Thymus (tissue), 14 donors: ENCODE measurements at places on chromosomes 5 and 9.

DNA sequence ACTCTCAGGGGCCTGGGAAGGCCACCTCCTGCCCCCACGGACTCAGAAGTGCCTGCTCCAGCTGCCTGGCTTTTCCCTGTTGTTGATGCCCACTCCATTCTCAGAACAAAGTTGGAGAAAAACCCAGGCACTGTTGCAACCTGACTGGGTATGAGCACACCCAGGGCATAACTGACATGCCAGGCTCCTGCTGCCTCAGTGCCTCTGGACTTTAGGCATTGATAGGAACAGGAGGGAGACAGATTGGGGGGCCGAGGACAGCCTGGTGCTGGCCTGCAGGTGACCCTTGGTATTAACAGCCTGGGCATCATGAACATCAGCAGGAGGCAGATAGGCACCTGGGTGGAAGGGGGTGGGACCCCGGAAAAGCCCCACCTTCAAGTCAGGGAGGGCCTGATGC, 685.9 kb upstream of the CDH10 start:
- no peak for DNase-seq

- no peak for DNase-seq
Observed at GRCh38 chr9:122158202-122158601, 1.4 kb downstream of the NDUFA8 start.

GRCh38 chr9:1100201-1100600, 50.0 kb downstream of the DMRT2 start:
- no peak for DNase-seq

DNA sequence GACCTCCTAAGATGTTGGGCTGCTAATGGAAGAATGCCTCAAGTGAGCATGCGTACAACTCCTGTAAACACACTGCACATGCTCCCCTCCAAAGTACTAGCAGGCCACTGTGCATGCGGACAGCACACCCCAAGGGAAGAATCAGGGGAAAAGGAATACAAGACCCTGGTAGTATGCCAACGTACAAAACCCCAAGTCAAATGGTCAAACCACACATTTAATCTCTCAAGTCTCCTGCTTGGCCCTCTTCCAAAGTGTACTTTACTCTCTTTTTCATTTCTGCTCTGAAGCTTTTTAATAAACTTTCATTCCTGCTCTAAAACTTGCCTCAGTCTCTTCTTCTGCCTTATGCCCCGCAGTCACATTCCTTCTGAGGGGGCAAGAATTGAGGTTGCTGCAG, 466.4 kb downstream of the DMRTA1 start:
- no peak for DNase-seq

GRCh38 chr5:111753884-111754589, 3.0 kb downstream of the NREP start:
- no peak for DNase-seq

- peak; percentile 1 for DNase-seq
Observed at GRCh38 chr5:179558932-179559283, 8.6 kb downstream of the RUFY1 start.

GRCh38 chr5:39825301-39825700, 400.5 kb upstream of the DAB2 start:
- no peak for DNase-seq

- no peak for DNase-seq
Observed at GRCh38 chr5:34731435-34732232, 75.5 kb downstream of the RAI14 start.

DNA sequence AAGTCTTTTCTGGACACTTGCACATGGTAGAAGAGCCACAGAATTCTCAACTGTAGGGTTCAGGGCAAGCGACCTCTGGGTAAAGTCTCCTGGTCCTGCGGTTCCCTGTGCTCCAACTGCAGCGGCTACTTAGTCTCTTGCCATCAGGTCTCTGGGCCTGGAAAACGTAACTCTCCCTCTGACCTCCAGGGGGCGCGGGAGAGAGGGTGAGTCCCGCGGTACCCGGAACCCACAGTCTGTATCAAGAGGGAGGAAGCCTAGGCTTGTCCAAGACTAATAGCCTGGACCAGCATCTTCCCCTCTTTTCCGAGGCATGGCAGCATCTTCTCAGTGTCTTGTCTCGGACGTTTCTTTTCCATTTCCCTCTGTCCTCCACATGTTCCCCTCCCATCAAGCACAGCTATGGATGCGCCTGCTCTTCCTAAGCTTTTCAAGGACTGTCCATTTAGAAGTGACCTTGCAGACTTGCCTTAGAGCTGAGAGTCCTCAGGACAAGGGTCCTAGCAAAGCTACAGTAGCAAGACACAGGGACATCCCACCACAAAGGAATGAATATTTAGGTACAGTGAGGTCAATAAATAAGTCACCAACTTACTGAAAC, 59.3 kb downstream of the FSTL4 start:
- peak; percentile 28 for DNase-seq

- DNase-seq, result no peak
Observed at GRCh38 chr9:112072721-112073638, 102.1 kb downstream of the SUSD1 start.

GRCh38 chr5:74096325-74096724, 470.3 kb downstream of the ARHGEF28 start:
- DNase-seq, result no peak

- no peak for DNase-seq
Observed at GRCh38 chr9:115192280-115192679, 74.3 kb upstream of the TNC start.

GRCh38 chr5:175032741-175033151, 308.4 kb downstream of the MSX2 start:
- DNase-seq, result no peak

- DNase-seq, result no peak
Observed at GRCh38 chr9:87528969-87529368, 31.3 kb downstream of the DAPK1 start.

- no peak for DNase-seq
Observed at GRCh38 chr5:132468656-132469379, 21.8 kb downstream of the IRF1 start.

- DNase-seq, result no peak
Observed at GRCh38 chr5:43073597-43074546, 33.8 kb upstream of the ANXA2R start.

DNA sequence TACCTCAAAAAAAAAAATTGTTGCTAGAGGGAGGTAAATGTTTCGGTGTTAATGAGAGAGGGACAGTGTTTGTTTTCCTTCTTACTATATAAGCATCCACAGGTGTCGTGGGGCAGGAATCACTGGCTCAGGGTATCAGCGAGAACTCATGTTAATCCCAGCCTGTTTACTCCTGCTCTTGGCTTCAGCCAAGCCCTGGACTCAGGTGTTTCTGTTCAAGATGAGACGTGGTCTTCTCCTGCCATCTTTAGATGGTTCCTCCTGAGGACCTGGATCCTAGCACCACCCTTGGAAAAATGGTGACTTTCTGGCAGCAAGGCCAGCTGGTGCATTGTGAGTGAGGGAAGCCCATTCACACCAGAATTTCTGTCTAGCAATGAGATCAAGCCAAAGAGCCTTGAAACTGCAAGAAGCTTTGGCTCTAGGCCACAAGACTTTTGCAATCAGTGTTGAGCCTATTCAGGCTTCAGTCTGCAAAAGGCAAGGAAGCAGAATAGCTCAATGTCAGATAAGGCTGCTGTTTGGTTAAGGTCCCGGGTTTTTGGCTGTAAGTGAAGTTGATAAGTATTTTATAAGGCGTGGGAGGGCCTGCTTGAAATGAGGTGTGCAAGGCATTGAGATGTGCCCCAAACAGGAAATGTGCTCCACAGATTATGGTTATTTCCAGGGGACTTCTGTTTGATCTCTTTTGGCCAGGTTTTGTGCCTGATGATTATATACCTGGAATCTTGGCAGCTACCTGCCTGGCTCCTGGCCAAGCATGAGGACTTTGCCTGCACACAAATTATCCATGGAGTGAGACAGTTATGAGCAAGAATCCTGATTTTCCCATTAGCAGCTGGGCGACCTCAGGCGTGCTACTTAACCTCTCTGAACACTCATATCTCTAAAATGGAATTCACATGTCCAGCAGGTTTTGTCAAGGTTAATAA, 99.8 kb downstream of the TENT4A start:
- no peak for DNase-seq

GRCh38 chr5:5069851-5070250, 70.3 kb upstream of the ADAMTS16 start:
- no peak for DNase-seq

DNA sequence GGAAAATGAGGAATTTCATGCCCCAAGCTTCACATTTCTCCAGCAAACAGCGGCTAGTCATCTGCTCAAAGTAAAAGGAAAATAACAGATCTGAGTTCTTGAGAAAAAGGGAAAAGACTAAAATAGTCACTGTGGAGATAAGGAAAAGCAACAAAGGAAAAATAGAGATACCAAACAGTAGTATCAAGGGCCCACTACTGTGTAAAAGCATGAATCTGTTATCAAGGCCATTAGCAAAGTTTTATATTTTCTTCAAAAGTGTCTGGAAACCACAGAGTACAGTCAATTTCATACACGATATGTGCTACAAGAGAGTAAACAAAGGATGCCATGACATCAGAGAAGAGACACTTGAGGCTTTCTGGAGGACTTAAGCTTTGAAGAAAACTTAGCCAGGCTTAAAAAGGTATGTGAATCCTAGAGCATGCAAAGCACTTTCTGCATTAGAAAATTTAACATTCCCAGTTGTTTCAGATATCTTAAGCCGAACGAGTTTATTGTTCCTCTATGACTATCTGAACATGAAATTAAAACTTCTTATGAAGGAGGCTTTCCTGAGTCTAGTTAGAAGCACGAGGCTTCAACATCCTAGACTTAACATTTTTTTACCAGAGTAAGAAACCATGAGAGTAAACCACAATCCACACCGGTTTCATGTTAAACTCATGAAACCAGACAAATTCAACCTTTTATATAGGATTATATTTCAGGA, 1.2 kb downstream of the TTC33 start:
- DNase-seq, result peak; percentile 32

GRCh38 chr5:113813466-113813865, 300.0 kb downstream of the YTHDC2 start:
- DNase-seq, result no peak

DNA sequence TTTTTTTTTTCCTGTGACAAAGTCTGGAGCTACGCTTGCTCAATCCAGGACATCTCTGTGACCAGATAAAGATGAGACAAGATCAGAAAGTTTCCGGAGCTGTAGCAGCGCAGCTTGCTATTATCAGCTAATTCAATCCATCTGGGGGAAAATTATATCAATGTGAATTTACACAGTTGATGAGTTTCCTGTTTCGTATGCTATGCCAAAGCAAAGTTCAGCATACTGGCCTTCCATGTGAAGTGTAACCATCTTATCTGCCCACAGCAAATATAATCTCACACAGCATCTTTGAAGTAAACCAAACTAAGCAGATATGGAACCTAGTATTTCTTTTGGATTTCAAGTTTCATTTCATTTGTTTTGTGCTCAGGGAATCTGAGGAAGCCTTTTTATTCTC, 1767.7 kb downstream of the EFNA5 start:
- no peak for DNase-seq

GRCh38 chr5:78213799-78214198, 80.7 kb downstream of the AP3B1 start:
- no peak for DNase-seq

DNA sequence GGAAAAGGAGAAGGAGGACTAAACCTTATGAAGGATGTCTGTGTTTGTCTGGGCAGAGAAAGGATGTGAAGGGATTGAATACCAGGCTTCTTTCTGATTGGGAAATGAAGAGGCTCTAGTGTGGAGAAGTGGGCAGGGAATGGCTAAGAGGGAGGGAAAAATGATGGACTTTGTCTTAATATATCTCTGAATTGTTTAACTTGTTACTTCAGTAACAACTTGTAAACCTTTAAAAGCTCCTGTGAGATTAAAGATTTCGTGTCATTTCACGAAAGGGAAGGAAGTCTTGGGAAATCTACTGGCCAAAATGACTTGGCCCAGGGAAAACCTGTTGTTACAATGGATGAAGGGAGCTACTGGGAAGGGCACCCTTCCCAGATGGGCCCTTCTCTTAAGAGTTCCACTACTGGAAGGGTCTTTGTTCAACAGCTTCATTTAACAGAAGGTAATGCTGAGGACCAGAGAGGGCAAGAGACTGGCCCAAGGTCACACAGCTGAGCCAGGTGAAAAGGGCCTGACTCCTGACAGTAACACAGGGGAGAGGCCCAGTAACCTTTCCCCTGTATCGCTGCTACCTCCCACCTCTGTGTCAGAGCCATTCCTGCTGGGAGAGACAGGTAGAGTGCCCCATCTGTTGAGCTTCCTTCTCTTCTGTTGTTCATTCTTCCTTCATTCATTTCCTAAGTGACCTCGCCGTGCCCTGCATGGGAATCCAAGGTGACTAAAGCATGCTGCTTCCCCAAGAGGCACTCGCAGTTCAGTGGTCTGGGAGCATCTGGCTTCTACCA, 5.1 kb upstream of the TCOF1 start:
- DNase-seq, result no peak

DNA sequence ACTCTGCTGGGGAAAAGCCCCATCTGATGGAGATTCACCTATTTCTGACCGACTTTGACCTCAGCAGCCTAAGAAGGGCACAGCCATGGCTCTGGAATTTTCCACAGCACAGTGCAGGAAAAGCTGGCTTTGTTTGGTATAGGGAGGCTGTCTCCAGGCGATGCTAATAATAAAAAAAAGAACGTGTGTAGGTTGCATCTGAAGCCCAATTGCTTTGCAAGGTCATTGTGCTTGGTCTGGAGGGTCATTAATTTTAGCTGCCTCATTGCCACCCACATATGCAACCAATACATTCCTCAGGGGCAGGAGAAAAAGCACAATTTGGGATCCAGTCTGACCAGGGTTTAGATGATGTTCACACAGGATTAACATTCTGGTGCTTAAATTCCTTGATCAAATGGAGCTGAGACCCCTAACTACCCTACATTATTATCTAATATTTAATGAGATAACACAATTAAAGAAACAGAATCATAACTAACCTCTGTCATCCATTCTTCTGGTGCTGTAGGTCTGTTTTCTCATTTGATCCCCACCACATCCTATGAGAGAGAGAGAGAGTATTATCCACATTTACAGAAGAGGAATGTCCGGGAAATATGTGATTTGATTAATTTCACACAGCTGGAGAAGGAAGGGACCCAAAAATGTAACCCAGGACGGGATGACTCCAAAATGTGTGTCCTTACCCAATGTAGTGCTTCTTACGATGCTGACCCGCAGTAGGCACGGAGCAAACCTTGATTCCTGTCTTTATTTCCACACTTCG, 175.9 kb downstream of the RFK start:
- no peak for DNase-seq

GRCh38 chr9:10774051-10774450, 161.2 kb upstream of the PTPRD start:
- no peak for DNase-seq

GRCh38 chr9:93329629-93330280, 121.7 kb upstream of the FAM120A start:
- no peak for DNase-seq

GRCh38 chr5:56565644-56566043, 249.7 kb upstream of the MAP3K1 start:
- no peak for DNase-seq
